ENCODE measurements at places on chromosomes 7 and 10.

GRCh38 chr7:28575241-28575643, 162.9 kb downstream of the CREB5 start:
- DNase-seq = no peak

GRCh38 chr10:89171996-89172395, 35.1 kb downstream of the CH25H start:
- DNase-seq = no peak

DNA sequence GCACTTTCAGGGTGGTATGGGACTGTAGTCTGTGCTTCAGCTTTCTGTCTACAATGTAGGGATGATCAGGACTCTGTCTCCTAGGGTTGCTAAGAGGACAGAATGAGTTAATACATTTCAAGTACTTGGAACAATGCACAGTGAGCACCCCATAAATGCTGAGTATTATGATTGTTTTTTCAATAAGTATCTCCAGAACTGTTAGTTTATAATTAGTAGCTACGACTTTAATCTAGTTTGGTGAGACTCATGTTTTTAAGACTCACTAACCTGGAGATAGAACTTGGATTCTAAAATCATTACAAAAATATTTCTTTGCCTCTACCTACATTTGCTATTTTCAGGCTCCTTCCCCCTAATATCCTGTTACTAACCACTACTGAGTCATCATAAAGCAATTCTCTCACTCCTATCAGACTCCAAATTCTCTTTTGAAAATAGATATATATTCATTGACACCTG, 95.3 kb downstream of the CPED1 start:
- no peak for DNase-seq

DNA sequence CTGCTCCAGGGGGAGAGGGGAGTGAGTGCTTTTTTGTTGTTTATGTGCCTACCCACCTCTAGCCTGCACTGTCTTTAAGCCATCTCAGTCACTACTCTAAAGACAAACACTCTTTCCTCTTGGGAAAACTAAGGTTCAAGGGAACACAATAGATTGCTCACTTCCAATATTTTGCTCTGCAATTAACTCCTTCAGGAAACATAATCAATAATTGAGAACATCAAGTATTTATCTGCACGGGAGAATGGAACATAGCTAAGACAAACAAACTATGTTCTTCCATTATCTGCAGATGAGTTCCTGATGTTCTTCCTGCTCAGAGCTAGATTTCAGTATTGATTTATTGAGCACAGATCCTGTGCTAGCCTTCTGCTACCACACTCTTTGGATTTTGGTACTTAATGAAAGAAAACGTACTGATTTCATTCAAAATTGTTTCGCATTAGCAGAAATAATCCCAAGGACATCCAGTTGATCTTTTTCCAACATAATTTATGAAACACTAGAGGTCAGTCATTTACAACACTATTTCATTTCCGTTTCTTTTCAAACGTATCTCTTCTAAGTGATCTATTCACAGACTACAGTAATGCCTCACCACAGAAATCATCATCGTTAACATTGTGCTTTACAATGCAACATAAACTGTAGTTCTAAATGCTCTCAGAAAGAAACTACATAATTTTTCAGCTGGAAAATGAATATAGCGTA, 8.3 kb downstream of the NEBL start:
- no peak for DNase-seq

- no peak for DNase-seq
These were observed at the start of gene COBL for GRCh38 chr7:51316666-51317581. TSS of gene COBL (minus strand) at chr7:51316809. CDS start at chr7:51316633, 176 bp downstream.

DNA sequence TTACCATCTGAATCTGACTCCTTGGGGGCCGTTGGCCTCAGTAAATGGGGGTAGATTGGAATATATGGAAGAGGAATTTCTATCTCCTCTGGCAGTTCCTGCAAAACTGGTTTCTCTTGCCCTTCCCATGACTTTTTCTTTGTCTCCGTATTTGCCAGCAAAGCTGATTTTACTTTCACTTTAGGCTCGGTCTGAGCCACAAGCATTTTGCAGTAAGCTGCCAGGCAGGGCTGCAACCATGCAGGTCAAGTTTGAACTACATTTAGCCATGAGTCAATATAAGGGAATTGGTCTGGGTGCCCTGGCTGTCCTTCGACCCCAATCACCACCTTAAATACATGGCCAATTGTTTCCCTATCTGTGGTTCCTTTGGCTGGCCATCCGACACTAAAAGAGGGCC, 104.3 kb downstream of the TRIM24 start:
- DNase-seq = no peak

DNA sequence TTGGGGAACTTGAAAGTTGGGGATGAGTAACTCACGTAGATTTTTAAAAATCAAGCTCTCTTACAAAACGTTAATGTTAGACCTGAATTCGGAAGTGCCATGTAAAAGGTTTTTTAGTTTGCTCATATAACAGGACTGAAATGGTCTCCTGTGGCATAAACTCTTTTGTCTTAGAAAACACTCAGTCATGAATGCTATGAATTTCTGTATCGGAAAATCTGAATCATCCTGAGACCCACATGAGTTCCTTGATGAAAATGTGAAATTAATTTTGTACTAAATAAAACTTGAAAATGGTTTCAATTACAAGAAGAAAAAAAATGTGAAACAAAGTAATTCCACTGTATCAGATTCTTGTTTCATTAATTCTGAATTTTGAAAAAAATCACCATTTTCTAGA, 134.8 kb upstream of the BMPER start:
- no peak for DNase-seq

DNA sequence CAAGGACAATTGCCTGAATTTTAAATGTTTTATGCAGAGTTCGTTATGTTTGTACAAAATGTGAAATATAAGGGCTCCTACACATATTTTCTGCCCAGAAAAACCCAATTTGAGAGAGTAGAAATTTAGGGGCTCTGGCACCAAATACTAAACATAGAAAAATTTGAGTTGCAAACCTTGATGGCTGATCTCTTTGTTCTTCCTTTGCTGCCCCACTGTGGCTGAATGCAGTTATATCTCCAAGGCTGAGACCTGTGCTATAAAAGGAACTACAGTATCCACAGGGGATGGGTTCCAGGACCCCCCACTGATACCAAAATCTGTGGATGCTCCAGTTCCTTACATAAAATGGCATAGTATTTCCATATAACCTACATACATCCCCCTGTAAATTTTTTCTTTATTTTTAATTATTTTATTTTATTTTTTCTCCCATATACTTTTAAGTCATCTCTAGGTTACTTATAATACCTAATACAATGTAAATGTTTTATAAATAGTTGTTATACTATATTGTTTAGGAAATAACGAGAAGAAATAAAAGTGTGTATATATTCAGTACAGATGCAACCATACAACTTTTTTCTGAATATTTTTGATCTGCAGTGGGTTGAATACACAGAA, 22.5 kb downstream of the CFAP43 start:
- peak; percentile 43 for DNase-seq

DNA sequence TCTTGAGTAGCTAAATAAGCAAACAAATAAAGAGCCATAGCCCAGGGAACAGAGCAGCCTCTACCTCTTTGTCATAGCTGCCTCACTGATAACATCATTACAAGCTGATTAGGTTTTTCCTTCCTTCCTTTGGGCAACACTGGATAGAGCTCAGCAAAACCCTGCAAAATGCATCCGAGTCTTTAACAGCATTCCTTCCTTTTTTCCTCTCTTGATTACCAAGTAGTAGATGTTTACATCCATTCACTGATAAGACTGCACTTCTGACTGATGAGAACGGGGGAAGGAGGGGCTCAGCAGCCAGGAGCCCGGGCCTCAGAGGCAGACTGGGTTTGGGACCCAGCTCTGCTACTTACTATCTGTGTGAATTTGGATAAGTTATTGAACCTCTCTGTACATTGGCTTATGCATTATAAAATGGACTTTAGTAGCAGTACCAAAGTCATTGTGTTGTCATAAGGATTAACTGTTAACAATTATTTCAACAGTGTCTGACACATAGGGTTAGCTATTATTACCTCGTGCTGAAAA, 214.2 kb downstream of the ANK3 start:
- no peak for DNase-seq

DNA sequence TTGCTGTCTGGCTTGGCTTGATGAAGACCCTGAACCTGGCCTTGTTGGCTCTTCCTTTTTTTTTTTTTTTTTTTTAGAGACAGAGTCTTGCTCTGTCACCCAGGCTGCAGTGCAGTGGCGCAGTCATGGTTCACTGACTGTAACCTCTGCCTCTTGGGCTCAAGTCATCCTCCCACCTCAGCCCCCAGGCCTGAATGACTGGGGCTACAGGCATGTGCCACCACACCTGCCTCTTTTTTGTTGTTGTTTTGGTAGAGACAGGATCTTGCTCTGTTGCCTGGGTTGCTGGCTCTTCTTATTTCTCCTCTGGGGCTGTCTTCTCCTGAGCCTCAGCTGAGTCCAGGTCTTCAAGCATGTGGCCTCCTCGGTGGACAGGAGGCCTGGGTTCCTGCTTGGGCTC, 44.7 kb downstream of the PRF1 start:
- no peak for DNase-seq

GRCh38 chr7:70043015-70043538, 444.8 kb downstream of the AUTS2 start:
- DNase-seq = no peak

- DNase-seq = no peak
These were observed 22.1 kb downstream of the POLR3A start for GRCh38 chr10:78007172-78007571.

- DNase-seq = no peak
These were observed 8.8 kb downstream of the ACTA2 start for GRCh38 chr10:88943778-88944177.

DNA sequence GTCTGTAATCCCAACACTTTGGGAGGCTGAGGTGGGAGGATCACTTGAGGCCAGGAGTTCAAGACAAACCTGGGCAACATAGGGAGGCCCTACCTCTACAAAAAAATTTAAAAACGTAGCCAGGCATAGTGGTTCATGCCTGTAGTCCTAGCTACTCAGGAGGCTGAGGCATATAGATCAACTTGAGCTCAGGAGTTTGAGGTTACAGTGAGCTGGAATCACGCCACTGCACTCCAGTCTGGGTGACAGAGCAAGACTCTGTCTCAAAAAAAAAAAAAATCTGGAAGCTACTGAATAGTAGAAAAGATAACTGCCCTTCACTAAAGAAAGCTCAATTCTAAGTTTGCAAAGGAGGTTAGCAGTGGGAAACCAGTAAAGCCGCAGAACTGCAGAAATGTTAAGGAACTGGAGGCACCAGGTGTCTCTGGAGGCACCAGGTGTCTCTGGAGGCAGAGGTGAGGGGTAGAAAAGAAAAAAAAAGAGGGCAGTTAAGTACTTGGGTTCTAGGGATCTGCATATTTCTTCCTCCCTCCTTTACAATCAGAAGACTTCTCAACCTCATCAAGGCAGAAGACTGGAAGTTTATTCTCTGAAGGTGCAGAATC, 56.5 kb downstream of the RNLS start:
- DNase-seq = no peak

DNA sequence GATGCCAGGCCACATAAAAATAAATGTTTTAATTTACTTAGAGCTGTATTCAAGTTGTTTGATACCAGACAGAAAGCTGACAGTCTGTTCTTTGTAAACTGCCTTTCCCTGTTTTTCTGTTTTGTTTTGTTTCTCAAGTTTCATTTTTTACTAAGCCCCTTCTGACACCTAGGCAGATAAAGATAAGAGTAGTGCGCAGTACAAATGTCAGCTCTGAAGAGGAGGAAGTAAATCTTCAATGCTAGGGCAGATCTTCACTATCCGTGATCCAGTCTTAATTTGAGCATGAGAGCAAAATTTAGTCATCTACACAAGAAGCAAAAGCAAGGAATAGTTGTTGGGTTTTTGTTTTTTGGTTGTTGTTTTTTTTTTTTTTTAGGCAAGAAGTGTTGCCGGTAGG, 27.3 kb downstream of the MTURN start:
- no peak for DNase-seq

DNA sequence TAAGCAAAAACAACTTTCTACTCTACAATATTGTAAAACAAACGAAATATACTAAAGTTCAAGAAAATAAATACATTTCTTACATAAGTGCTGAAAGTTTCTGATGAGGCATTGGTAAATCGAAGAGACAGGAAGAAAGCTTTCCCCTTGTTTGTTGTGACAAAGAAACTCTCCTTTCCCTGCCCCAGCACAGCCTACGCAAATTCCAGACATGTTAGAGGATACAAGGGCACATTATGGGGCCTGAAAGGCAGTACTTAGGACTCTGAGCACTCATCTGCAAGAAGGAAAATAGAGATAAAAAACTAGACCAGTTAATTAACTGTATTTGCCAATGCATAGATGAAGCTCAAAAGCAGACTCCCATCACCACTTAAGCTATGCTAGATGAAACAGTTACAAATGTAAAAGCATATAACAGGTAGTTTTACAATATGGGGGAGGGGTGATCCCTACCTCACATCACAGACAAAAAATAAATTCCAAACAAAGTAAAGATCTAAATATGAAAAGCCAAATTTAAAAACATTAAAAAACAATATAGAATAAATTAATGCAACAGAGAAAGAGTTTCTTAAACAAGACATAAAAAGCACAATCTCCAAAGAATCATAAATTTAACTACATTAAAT, 21.8 kb downstream of the ARHGAP19 start:
- no peak for DNase-seq

DNA sequence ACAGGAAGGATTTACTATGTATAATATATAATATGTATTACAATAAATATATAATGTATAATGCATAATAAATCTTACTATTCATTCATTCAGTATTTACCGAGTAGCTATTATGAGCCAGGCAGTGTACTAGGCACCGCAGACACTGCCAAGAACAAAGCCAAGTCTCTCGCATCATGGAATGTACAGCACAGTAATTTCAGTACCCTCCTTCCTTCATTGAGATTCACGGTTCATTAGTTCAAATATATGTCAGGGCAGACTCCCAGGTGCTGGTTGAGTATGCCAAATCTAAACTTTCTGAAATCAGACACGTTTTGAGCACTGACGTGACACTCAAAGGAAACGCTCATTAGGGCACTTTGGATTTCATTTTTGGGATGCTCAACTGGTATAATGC, 9.1 kb downstream of the USP6NL start:
- DNase-seq = no peak

GRCh38 chr7:157020514-157021070, 10.1 kb upstream of the MNX1 start:
- DNase-seq = no peak

GRCh38 chr10:28569506-28570159, 36.7 kb downstream of the WAC start:
- no peak for DNase-seq

- no peak for DNase-seq
These were observed 36.9 kb upstream of the SH2D4B start for GRCh38 chr10:80500572-80501380.

- DNase-seq = no peak
These were observed 67.2 kb upstream of the POT1 start for GRCh38 chr7:124996778-124997177.

DNA sequence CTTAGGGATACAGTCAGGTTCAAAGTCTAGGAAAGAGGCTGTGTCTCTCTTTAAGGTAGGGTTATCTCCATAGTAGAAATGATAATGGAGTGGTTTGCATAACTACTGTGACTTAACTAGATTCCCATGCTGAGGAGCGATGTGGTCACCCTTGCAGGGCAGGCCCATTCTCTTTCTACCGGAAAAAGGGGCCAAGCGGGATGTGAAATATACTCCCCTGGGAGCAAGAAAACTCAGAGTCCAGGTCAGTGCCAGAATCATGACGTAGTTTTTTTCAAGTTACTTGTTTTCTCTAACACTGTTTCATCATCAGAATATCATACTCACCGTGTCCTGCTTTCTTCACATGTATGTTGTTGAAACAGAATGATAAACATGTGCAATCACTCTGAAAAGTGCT, 649.0 kb upstream of the ANKRD30A start:
- no peak for DNase-seq
